ENCODE measurements at places on chromosomes 12 and 14.
A peak's percentile ranks its signal among the peaks of the same experiment; 100 is the strongest.

DNA sequence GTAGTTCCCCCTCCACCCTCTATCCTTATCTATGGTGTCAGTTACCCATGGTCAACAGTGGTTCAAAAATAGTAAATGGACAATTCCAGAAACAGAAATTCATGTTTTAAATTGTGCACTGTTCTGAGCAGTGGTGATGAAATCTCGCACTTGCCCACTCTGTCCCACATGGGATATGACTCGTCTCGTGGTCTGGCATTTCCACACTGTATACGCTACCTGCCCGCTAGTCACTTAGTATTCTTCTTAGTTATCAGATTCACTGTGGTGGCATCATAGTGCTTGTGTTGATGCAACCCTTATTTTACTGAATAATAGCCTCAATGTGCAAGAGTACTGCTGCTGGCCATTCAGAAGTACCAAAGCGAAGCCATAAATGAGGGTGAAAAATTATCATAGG, 507.0 kb downstream of the SNAPC1 start:
- peak; percentile 6 for DNase-seq

DNA sequence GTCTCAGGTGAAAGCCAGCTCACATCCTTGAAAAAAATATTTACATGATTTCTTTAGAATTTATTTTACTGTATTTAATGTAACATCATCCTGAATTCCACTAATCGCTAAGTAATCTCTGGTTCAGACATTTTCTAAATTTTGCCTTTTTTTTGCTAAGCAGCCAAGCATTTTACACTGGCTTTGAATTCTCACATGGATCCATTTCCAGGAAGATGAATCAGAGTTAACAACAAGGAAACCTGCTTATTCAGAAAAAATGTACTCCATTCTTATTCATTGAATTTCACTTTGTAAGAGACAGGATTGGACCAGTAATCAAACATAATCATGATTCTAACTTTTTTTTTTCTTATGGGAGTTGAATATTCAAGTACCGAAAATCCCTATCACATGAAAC, 1785.1 kb upstream of the FLRT2 start:
- no peak for DNase-seq

GRCh38 chr14:69299286-69300035, 39.5 kb downstream of the GALNT16 start:
- no peak for DNase-seq

GRCh38 chr12:112992541-112993398, 14.5 kb downstream of the OAS2 start:
- peak; percentile 84 for DNase-seq

GRCh38 chr14:24266344-24267244, 3.6 kb upstream of the TGM1 start:
- DNase-seq: no peak

DNA sequence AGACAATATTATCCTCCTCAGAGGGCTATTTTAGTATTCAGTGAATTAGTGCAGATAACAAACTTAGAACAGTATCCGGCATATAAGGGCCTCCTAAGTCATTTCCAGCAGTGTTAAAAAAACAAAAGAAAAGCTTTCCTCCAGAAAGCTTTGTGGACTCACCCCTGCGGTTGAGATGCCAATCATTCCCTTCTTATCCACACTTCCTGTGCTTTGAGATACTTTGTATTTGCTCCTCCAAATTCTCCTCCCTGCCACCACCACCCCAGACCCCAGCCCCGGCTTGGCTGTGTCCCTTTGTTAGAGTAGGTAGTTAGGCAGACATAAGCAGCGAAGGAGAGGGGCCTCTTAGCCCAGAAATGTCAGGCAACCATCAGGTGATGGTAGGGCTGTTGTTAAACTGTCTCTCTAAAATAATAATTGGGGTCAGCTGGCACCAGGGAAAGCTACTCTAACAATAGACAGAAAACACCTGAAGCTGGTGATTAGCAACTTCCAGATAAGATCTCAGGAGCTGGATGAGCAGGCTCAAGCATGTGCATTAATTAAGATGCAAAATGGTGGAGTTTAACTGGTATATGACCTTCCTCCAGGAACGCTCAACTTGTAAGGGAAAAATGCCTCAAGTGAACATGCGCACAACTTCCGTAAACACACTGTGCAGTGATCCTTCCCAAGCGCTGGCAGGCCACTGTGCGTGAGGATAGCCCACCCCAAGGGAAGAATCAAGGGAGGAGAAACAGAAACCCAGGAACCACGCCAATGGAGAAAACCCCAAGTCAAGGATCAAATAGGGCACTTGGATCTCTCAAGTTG, 152.1 kb upstream of the EEA1 start:
- DNase-seq: no peak

DNA sequence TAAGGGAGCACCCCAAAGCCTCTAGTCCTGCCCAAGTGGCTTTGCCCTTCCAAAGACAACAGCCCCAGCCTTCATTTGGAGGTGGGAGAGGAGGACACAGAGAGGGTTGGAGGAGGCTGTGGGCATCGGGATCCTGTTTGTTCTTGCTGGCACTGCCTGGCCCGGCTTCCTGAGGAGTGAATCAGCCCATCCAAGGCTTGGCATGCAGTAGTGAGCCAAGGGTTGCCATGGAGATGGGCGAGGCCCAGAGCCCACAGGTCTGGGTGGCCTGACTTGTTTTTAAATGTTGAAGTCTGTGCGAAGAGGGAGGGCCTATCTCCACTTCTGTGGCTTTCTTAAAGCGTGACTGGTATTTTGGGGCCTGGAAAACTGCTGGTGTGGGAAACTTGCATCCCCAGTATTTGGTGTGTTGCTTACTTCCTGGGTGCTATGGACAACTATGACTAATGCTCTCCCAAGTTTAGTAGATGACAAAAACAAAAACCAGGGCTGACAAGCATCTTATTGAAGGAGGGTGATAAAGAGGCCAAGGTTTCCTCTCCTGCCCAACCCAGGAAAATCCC, 15.8 kb downstream of the CD9 start:
- no peak for DNase-seq

DNA sequence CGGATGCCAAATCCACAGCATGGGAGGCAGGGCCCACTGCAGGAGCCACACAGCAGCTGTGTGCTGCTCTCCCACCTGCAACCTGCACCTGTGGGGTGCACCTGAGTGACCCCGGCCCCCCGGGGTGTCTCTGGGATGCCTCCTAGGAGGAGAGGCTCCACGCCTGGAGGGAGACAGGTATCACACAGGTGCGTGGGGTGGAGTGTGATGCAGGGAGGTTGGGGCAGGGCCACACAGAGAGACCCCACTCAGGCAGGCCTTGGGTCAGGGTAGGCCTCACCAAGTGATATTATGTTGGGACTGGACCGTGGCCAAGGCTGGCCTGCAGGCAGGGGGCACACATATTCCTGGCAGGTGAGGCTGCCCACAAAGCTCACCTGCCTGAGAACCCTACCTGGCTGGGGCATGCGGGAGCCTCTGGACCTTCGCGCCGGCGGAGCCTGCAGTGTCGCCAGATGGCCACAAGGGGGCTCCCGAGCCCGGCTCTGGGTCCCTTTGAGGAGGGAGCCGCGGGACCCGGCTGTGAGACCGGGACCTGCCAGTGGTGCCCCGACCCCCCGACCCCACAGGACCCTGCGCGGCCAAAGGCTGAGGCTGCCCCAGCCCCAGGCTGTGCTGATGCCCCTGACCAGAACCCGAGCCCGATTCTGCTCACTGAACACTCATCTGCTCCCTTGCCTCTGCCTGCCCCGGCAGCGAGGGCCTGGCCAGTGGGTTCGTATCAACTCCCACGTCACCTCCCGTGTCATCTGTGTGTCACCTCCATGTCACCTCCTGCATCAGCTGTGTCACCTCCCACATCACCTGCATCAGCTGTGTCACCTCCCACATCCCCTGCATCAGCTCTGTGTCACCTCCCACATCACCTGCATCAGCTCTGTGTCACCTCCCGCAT, 11.4 kb downstream of the TMEM121 start:
- DNase-seq: peak; percentile 40

GRCh38 chr14:94561656-94562010, 391 bp downstream of the SERPINA4 start:
- DNase-seq: no peak

DNA sequence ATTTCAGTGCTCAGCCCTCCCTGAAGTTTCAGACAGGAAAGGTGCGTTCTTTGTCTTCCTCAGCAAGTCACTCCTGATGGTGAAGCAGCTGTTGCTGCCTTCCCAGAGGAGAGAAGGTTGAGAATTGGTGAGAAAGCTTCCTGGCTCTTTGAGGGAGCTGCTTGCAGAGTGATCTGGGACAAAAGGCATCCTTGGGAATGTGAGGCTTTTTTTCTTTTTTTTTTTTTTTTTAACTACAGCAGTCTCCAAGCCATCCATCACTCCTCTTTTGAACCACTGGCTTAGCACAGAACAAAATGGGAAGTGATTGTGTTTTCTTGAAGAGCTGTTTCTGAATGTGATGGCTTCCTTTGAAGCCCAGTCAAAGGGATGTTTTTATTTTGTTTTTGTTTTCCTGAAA, 120.4 kb upstream of the LRIG3 start:
- no peak for DNase-seq

DNA sequence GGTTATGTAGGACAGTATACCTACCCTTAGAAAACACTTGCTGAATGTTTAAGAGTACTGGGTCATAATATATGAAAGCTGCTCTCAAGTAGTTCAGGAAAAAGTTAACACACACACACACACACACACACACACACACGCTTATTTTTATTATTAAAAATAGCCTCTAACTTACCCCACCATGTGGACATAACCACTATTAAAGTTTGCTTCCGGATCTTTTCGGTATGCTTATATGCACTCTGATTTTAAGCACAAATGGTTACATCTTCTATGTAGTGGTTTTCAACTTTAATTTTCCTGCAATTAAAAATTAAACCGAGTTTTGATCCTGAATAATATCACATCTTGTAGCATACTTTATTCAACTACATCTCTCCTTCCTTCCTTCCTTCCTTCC, 84.9 kb upstream of the TRAF3 start:
- DNase-seq: no peak

- DNase-seq: no peak
Measured at GRCh38 chr14:90275820-90276219, 19.5 kb downstream of the PSMC1 start.

DNA sequence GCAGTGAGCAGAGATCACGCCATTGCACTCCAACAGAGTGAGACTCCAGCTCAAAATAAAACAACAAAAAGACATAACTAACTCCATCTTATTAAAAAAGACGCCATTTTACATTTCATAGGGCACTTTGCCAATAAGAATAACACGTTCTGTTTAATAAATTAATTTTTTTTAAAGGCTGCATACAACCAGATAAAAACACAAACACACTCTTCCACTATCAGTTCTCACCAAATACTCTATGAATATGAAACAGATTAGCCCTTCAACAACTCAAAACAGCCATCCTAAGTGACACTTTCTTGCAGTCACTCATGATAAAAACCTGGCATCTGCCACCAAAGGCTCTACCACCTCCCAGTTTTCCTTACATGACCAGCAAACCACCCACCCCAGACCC, 16.1 kb downstream of the AICDA start:
- DNase-seq: no peak

GRCh38 chr14:32497248-32497647, 168.2 kb downstream of the AKAP6 start:
- no peak for DNase-seq

All from NB4 (cell line).